ENCODE measurements at places on chromosomes 3 and 15.
A peak's percentile ranks its signal among the peaks of the same experiment; 100 is the strongest.

DNA sequence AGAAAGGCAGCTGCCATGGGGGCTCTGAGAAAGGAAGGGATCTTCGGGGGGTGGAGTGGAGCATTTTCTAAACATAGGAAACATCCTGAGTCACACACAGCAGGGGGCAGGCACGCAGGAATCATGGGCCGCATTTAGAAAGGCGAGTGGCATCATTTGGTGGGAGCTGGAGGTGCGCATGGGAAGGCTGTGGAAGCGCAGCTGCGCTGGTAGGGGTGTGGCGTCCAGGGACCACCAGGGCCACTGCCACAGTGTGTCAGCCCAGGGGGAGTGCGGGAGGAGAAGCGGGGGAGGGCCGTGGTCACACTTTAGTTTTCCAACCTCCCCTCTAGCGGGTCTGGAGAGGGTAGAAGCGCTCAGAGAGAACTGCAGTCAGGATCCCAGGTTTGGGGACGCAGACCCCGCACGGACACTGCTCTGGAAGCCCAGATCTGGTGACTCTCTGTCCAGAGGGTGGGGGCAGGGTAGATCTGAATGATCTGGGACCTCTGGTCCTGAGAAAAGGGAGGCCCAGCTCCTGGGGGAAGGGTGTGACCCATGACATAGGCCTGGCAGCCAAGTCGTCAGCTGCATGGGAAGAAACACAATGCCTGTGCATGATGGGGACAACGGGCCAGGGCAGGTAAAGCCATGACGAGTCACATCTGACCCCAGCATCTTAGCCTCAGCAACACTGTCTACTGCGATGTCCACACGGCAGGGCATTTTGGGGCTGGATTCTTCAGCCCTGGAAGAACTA is 88.0 kb upstream of the IQSEC1 start:
- no peak for DNase-seq

GRCh38 chr15:56920367-56920627 is 1.9 kb downstream of the TCF12 start:
- DNase-seq = no peak

- no peak for DNase-seq
Observed at GRCh38 chr3:86744051-86744450, 246.9 kb downstream of the VGLL3 start.

GRCh38 chr3:47612178-47612577 is 33.5 kb upstream of the CSPG5 start:
- DNase-seq = peak; percentile 77

DNA sequence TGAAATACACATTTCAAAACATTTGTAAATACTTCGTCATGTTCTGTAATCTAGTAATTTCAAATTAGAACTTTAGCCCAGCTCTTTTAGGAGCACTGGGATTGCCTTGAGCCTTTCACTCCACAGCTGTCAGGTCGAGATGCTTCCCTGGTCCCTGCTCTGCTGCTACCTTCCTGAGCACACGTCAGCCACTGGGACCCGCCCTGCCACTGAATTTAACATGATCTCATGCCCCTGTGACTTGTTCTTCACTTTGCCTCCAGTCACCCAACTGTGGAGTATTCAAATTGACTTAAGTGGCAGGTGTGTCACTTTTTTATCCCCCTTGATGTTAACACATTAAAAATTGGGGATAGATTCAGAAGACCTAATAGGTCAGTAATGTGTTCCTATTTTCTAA is 3.3 kb downstream of the ARRDC4 start:
- DNase-seq = no peak

DNA sequence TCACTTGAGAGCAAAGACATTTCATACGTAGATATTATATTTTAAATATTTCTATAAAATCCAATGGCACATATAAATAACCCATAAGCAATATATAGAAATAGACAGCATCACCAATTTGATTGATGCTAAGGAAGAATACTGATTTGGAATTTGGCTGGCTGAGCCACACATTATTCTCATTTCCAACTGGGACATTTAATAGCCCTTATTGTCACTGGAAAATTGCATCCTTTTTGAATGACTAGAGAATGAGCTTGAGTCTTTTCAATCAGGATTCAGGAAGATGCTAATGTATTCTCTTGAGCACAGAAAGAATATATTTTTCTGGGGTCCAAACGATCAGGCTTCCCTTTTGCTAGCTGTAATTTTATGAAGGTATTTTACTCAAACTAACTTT is 70.9 kb upstream of the KCNH8 start:
- DNase-seq = no peak

Measured in fibroblast of skin of right quadriceps (primary cell).